ENCODE measurements at places on chromosomes 1 and 21.

DNA sequence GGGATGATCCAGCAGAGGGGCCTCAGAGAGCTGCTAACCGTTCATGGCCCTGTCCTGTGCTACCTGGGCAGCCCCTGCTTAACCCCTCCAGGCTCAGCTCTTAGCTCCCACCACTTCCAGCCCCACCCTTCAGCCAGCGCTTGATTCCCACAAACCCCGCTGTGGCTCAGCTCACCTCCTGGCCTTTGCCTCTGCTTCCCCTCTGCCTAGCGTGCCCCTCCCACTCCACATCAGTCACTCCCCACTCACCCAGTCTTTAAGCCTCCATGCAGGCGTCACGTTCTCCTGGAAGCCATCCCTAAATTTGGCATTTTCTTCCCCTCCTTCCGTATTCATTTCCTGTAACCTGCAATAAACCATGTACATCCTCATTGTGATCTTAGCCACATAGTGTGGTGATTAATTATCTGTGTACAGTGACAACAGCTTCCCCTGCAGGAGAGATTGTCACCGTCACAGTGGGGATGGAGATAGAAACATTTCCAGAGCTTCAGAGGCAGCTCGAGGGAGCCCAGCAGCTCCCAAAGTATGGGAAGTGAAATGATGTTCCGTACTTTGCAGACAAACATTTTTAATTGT is 65.5 kb downstream of the EPHB2 start:
- no peak for DNase-seq

DNA sequence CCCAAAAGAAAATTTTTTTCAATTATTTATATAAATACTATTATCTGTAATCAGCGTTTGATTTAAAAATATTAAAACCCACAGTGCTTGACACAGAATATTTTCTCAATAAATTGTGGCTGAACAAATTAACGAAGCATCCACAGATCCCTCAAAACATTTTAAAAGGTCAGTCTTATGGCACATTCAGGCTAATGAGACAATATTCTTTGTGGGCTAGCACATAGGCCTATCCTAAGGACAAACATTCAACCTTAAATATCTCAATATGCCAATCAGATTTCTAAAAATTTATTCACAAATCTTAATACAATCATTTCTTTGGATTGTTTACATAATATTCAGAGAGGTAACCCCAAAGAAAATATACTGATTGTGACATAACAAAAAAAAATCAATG is 8.1 kb downstream of the PTGS2 start:
- DNase-seq = no peak

- peak; percentile 18 for DNase-seq
These were observed 351.0 kb upstream of the B3GALT2 start for GRCh38 chr1:193537266-193538002.

- DNase-seq = no peak
These were observed 714 bp downstream of the DFFA start for GRCh38 chr1:10471411-10472219.

- no peak for DNase-seq
These were observed 391.8 kb downstream of the DUSP10 start for GRCh38 chr1:221350091-221350490.

- no peak for DNase-seq
These were observed 48.4 kb upstream of the TNFSF18 start for GRCh38 chr1:173099166-173099565.

DNA sequence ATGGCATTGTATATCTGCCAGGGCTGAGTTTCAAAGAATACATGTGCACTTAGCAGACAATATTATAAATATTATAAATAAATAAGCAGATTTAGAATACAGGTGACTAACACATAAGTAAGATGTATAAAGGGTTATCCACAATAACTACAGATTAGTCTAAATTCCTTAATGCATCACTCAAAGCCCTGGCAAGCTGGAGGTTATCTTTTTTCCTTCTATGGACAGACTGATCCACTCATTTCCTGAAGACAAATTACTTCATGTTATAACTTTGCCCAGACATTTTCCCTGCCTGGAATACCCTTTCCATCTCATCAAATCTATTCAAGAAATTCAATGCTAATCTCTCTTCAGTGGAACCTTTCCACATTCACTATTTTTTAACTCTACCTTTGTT is 38.8 kb downstream of the LUZP1 start:
- no peak for DNase-seq

DNA sequence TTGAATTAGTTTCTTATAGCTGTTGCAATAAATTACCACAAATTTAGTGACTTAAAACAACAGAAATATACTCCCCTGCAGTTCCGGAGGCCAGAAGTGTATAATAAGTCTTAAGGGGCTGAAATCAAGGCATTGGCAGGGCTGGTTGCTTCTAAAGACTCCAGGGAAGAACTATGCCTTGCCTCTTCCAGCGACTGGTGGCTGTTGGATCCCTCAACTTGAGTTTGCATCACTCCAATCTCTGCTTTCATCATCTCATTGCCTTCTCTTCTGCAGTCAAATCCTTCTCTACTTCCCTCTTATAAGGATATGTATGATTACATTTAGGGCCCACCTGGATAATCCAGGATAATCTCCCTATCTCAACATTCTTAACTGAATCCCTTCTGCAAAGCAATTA is 19.1 kb upstream of the MED18 start:
- DNase-seq = no peak

DNA sequence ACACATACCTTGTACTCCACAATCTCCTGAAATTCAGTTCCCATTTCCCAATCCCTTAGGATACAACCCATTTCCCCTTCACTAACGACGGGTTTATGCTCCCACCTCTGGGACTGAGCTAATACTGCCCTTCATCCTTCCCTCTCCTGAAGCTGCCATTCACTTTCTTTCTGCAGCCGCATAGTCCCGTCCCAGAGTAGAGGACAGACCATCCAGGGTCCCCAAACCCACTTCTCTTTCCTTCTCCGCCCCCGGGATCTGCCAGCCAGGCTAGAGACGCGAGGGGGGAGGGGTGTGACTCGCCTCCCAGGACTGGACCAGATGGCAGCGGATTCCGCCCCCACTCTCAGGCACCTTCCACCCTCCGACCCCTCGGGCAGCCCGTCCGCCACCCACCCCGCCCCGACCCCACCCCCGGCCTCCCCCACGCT is 679 bp downstream of the ABL2 start:
- DNase-seq = no peak

DNA sequence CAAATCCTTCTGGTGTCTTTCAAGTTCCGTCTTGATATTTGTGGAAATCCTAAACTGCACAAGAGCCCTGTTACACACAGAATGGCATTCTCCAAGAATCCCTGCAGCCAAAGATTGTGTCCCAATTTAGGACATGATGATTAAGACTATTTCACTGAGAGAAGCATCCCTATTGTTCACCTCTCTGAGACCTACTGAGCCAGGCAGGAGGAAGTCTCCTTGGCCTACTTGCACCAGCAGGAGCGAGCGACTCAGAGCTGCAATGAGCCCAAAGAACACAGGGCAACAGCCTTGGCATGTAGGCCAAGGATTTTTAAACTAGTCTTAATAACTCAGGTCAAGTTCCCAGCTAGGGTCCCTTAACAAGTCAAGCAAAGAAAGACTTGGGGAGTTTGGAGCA is 79.4 kb upstream of the RUNX1 start:
- DNase-seq = no peak

DNA sequence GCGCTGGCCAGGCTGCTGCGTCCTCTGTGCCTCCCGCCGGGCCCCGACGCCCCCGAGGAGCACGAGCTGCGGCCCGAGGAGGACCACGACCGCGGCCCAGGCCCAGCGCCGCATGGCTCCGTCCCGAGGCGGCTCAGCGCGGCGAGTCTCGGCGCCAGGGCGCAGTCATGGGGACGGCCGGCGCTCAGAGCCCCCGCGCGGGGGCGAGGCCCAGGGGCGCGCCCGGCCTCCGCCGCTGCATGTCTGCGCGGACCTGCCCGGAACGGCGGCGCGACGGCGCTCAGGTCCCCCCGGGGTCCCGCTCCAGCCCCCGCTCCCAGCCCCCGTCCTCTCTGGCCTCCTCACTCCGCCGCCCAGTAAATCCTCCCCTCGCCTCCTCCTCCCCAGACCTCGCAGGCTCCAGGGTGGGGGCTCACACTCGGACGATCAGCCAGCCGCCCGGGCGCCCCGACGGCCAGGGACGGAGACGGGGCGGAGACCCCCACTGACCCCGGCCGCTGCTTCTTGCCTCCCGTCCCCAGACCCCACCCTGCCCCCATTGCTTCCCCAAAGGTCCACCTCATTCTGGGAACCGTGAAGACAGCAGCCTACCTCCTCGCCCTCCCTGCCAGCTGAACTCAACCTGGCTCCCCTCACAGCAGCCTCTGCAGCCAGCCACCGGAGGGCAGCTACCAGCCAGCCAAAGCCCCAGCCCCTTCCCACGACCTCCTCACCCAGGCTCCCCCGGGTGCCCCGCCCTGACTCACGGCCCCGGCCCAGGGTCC is at the start of gene C1QTNF12:
TSS of gene C1QTNF12 (minus strand) at position 146 of the 764 bp plus-strand sequence. CDS start at position 114, 32 bp downstream.
- DNase-seq = no peak

DNA sequence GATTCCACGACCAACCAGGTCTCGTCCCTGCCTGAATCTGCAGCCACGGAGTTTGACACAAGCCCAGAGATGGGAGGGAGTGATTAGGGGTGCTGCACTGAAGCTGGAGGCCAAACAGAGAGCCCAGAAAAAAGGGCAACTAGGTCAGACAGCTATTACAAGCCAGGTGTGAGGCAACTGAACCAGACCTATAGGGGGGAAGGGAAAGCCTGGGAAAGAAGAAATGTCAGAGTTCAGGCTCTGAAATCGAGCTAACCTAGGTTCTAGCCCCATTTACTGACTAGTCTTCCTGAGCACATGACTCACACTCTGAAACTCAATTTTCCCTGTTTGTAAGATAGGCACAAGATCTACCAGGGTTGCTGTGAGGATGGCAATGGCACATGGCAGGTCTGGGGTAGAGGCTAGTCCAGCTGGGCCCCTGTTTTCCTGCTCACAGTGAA is 1.7 kb downstream of the DHCR24 start:
- DNase-seq = no peak

GRCh38 chr1:3905953-3906671 is 6.0 kb upstream of the C1orf174 start:
- DNase-seq = no peak

DNA sequence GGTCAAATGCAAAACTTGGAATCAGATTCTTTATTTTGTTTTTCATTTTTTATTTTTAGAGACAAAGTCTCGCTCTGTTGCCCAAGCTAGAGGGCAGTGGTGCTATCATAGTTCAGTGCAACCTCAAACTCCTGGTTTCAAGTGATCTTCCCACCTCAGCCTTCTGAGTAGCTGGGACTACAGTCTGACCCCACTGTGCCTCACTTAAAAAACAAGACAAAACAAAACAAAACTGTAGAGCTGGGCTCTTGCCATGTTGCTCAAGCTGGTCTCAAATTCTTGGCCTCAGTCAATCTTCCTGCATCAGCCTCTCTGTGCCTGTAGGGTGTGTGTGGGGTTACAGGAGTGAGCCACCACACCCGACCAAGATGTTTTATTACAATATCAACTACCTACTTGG is 396.0 kb upstream of the USP24 start:
- DNase-seq = no peak

DNA sequence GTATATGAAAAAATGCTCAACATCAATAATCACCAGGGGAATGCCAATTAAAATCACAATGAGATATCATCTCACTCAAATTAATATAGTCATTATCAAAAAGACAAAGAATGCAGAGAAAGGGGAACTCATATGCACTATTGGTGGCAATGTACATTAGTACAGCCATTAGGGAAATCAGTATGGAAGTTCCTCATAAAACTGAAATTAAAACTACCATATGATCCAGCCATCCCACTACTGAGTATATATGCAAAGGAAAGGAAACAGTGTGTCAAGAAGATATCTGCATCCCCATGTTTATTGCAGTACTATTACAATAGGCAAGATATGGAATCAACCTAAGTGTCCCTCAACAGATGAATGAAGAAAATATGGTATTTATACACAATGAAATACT is 32.1 kb upstream of the TEKT2 start:
- DNase-seq = no peak

DNA sequence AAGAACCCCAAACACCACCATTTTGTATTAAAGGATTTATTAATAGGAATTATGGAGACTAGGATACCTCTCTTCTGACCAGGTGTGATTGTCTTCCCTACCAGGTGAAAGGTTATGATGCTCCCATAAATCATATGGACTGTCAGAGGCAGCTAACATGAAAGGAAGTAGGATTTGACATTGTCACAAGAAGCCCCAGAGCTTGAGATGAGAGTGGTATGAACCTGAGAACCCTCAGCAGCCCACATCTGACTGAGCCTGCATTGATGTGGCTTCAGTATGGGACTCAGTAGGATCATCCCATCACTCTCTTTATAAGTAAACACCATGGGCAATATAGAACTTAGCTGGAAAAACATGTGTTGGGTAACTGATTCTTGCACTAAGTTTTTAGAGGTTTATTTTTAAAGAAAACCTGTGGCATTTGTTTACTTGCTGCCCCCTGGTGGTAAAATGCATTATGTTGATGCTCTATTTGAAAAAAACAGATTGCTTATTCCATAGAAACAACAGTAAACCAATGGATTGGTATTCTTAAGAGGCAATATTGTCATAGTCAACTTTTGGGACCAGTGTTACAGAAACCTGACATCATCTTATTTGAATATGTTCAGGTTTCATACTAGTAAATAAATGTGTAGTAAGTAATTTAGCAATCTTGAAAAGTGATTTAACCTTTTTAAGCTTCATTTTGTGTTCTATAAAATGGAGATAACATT is 16.6 kb upstream of the CACYBP start:
- no peak for DNase-seq

DNA sequence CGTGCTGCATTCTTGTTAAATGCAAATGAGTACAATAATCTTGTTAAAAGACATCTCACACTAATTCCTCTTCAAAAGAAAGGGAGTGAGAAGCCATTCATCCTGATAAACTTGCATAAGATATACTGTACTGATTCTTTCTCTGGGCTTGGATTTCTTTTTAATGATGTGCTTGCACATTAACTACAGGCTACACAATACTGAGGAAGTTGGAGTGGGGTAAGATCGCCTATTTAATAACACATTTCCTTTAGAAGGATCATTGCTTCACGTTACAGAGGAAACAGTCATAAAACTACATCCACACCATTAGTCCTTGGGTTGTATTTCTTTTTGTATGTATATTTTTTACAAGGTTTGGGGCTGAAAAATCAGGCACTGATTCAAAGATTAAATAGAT is 36.6 kb downstream of the NRIP1 start:
- no peak for DNase-seq

- no peak for DNase-seq
These were observed 7.3 kb upstream of the PMVK start for GRCh38 chr1:154943649-154944400.
